ENCODE measurements at places on chromosomes 6 and 20. TPM values are rescaled to one million over a fixed set of nuclear protein-coding genes. Genes with fewer than 3 reads are reported as not detected.

Gene SLC32A1
- not detected for total RNA-seq

Gene POPDC3
- total RNA-seq, result not detected

Gene MACROD2
- 4.8 TPM for total RNA-seq

Gene VIP
- not detected for total RNA-seq

- H3K27ac ChIP-seq, result no peak overlapping the region
- H3K27me3 ChIP-seq, result peaks cover 11% of the 10 kb centered on the region
- no peak for DNase-seq
- peaks cover 21% of the 10 kb centered on the region for H3K4me1 ChIP-seq
- H3K36me3 ChIP-seq, result no peaks in the 10 kb centered on the region
Measured at GRCh38 chr6:27604986-27605385, 132.1 kb upstream of the ZNF184 start.

DNA sequence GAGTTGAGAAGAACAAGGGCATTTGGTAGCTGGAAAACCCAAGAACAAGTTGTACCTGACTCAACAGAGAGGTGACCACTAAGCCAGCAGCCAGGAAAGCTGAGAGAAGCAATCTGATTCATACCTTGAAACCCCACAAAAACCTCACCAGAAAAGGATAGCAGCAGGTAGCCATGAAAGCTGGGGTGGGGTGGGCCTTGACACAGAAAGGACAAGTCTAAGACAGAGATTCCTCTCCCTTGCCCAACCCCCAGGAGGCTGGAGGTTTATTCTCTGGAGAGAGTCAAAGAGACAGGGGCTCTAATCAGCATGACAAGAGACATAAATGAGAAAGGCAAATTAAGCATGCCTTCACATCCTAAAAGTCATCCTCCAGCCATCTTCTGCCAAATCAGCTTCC lies 151.7 kb upstream of the DST start:
- no peak for DNase-seq
- H3K27me3 ChIP-seq, result no peaks in the 10 kb centered on the region
- no peaks in the 10 kb centered on the region for H3K36me3 ChIP-seq
- H3K4me1 ChIP-seq, result no peaks in the 10 kb centered on the region

GRCh38 chr20:37435607-37436006 lies 85.4 kb upstream of the NNAT start:
- H3K4me1 ChIP-seq, result no peaks in the 10 kb centered on the region
- no peak for DNase-seq
- no peaks in the 10 kb centered on the region for H3K27me3 ChIP-seq
- no peak overlapping the region for H3K4me3 ChIP-seq

Gene PTCHD4
- total RNA-seq, result 0.22 TPM

- H3K27me3 ChIP-seq, result no peaks in the 10 kb centered on the region
- H3K36me3 ChIP-seq, result peaks cover 35% of the 10 kb centered on the region
- peak; percentile 28 for DNase-seq
- H3K4me3 ChIP-seq, result peak within 1 kb of the TSS; percentile 81
Measured at GRCh38 chr20:3045816-3046676, at the start of gene MRPS26. TSS of gene MRPS26 (plus strand) at chr20:3046052. CDS start at chr20:3046069, 17 bp downstream.

Gene CLPSL1
- not detected for total RNA-seq

Gene FUCA2
- total RNA-seq, result 10.5 TPM

Gene SNAP91
- total RNA-seq, result not detected

- H3K36me3 ChIP-seq, result no peaks in the 10 kb centered on the region
- H3K27ac ChIP-seq, result no peak overlapping the region
- no peak overlapping the region for H3K4me3 ChIP-seq
- H3K4me1 ChIP-seq, result peaks cover 50% of the 10 kb centered on the region
- DNase-seq, result no peak
Measured at GRCh38 chr6:11812439-11812838, 33.8 kb upstream of the ADTRP start.

Gene MCCD1
- total RNA-seq, result not detected

Gene FOXF2
- total RNA-seq, result 12.4 TPM

Gene FAM162B
- 3.7 TPM for total RNA-seq

DNA sequence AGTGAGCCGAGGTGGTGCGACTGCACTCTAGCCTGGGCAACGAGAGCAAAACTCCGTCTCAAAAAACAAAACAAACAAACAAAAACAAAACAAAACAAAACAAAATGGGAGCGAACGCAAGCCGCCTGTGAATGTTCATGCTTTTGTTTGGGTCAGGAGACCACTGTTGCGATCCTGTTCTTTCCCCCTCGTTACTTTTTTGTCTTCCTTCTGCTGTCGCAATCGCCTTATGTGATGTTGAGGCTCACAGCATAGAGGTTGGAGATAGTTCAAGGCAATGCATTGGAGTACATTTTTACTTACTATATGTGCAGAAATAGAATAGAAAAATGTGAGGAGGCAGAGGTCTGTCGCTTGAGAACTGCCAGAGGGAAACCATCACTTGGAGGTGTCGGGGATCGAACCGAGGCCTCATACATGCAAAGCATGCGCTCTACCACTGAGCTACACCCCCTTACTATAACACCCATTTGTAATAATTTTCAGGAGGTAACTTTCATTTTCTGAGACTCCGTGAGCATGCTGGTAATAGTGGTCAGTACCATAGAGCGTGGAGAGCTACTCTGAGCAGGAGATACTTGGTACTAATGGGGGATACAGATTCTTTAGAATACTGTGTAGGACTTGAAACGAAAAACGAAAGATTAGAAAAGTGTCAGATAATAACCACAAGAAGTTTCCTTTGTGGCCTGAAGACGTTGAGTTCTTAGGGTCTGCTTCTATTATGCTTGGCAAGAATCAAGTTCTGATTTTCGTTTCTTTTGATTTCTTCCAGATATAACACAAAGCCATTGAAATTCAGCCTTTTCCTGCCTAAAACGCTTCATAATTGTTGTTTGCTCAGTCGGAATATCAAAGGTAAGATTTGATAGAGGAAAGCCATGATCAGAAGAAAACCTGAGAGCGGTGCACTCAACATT lies 121.1 kb downstream of the TRIM27 start:
- no peaks in the 10 kb centered on the region for H3K27me3 ChIP-seq
- H3K4me1 ChIP-seq, result no peaks in the 10 kb centered on the region
- H3K4me3 ChIP-seq, result no peak overlapping the region
- no peak overlapping the region for H3K27ac ChIP-seq

DNA sequence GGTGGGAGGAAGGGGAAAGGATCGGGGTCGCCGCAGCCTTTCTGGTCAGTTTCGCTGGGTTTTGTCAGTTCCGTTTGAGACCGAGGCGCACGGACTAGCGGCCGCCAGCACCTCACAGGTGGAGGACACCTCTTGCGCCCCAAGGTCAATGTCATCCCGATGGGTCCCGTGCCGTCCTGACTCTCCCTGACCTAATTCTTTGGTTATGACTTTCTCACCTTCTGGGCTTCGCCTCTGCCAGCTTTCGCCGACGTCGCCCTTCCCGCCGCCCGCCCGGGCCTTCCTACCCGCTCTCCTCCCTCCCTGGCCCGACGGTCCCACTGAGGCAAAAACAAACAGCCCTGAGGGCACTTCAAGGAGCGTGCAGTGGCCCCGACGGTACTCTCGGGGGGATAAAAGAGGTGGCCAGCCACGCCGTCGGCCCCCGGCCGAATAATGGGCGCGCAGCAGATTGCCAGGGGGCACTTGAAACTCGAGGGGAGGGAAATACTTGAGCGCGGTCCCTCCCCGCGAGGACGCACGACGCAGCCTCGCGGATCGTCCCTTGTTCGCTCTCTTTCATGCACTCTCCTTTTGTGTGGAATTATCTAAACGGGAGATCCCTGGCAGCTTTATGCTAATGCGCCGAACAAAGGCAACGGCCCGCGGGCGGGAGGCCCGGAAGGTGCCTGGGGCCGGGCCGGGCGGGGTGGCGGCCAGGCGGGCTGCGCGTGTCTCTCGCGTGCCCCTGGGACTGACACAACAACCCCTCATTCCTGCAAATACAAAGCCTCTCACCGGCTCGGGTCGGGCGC lies 3.9 kb upstream of the INSM1 start:
- H3K4me1 ChIP-seq, result peaks cover 37% of the 10 kb centered on the region
- no peak for DNase-seq
- H3K4me3 ChIP-seq, result no peak overlapping the region
